EL (cell line): ENCODE measurements at places on chromosomes 2 and 18.

DNA sequence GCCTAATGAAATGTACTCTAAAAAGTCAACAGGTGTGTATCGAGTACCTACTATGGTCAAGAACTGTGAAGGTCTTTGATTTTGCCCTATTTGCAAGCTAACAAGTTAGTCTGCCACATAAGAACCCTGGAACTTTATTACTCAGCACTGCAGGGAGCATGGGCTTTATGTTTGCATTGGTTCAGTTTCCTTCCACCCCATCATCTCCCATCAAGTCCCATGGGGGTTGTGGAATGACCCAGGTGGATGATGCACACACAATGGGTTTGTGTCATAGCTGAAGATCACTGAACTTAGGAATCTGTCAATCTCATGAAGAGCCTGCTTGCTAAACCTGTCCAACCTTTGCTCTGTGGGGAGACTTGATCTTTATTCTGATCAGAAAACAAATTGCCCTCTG is 265.5 kb downstream of the RPRM start:
- no peak for DNase-seq

- DNase-seq = no peak
Observed at GRCh38 chr2:74632939-74633312, 15.2 kb downstream of the M1AP start.

- DNase-seq = no peak
Observed at GRCh38 chr2:47076126-47076506, 79.0 kb downstream of the STPG4 start.

GRCh38 chr2:212897296-212897695 is 254.1 kb downstream of the IKZF2 start:
- DNase-seq = peak; percentile 18
